Fibroblast of lung (primary cell): ENCODE measurements at places on chromosomes 7 and 10. TPM values are rescaled to one million over a fixed set of nuclear protein-coding genes. Genes with fewer than 3 reads are reported as not detected.

Gene GARIN1A
- 0.51 and 1.5 TPM in 2 replicates for total RNA-seq

Gene BZW2
- total RNA-seq: 39.3 and 43.3 TPM in 2 replicates

Gene HTR5A
- total RNA-seq: not detected in 2 replicates

Gene AZGP1
- total RNA-seq: not detected in 2 replicates

Gene SPACDR
- total RNA-seq: under 0.01 and 0.50 TPM in 2 replicates

Gene PLA2G12B
- not detected in 2 replicates for total RNA-seq

Gene INHBA
- 4.1 and 15.0 TPM in 2 replicates for total RNA-seq

Gene STOX1
- under 0.01 TPM in 2 replicates for total RNA-seq
